ENCODE measurements at places on chromosomes 1 and 21. TPM values are rescaled to one million over a fixed set of nuclear protein-coding genes. Genes with fewer than 3 reads are reported as not detected.

GRCh38 chr1:5238351-5239130 is 584.1 kb downstream of the AJAP1 start:
- H3K4me3 ChIP-seq = no peak overlapping the region
- no peaks in the 10 kb centered on the region for H3K36me3 ChIP-seq
- no peaks in the 10 kb centered on the region for H3K4me1 ChIP-seq

Gene FOXJ3
- total RNA-seq = 44.9 TPM

- H3K27me3 ChIP-seq = no peaks in the 10 kb centered on the region
- no peaks in the 10 kb centered on the region for H3K4me1 ChIP-seq
- DNase-seq = no peak
- no peak overlapping the region for H3K27ac ChIP-seq
These were observed 37.6 kb downstream of the C1orf87 start for GRCh38 chr1:60035921-60036320.

Gene LEPROT
- 67.8 TPM for total RNA-seq

- H3K4me3 ChIP-seq = no peak overlapping the region
- no peaks in the 10 kb centered on the region for H3K4me1 ChIP-seq
- no peaks in the 10 kb centered on the region for H3K36me3 ChIP-seq
- no peak for DNase-seq
- H3K27me3 ChIP-seq = no peaks in the 10 kb centered on the region
- no peak overlapping the region for H3K27ac ChIP-seq
These were observed 39.7 kb downstream of the F13B start for GRCh38 chr1:197027359-197027758.

- no peak overlapping the region for H3K27ac ChIP-seq
- no peaks in the 10 kb centered on the region for H3K27me3 ChIP-seq
- H3K4me1 ChIP-seq = no peaks in the 10 kb centered on the region
- DNase-seq = no peak
These were observed 50.3 kb downstream of the MCOLN2 start for GRCh38 chr1:84946631-84947030.

DNA sequence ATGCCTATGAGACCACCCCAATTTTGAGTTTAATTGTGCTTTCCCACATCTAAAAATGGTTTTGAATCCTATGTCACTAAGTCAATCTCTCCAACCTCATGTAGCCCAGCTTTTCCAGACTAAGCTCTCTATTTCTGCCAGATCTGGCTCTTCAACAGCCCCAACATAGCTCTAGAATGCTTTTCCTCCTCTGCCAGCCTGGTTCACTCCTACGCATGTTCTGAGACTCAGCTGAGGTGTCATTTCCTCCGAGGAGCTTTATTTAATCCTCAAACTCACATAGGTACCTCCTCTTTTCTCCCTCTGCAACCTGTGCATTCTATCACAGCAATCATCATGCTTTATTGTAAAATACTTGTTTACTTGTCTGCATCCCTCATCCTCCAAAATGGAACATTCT is 517.8 kb upstream of the BEND5 start:
- no peaks in the 10 kb centered on the region for H3K27me3 ChIP-seq
- H3K27ac ChIP-seq = no peak overlapping the region
- H3K36me3 ChIP-seq = no peaks in the 10 kb centered on the region

- no peak overlapping the region for H3K4me3 ChIP-seq
- H3K27ac ChIP-seq = no peak overlapping the region
- no peak for DNase-seq
- no peaks in the 10 kb centered on the region for H3K27me3 ChIP-seq
- H3K4me1 ChIP-seq = no peaks in the 10 kb centered on the region
These were observed 1.5 kb downstream of the F13B start for GRCh38 chr1:197065559-197065958.

- H3K36me3 ChIP-seq = no peaks in the 10 kb centered on the region
These were observed 125.2 kb downstream of the SYF2 start for GRCh38 chr1:25106976-25107642.

Gene CRB1
- total RNA-seq = 0.36 TPM

DNA sequence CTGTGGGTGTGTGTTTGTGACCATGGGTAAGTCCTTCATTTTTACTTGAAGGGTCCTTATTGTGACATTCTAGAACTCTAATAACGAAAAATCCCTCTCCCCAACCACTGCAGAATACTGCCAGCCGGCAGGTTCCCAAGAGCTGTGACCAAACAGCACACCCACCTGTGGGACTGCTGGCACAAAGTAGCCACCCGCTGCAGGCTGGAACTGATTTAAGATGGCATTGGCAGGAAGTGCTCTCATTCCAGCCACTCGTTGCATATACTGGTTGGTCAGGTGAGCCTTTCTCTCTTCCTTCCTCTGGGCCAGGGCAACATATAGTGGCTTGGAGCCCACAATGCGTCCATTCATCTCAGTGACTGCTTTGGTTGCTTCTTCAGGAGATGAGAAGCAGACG is 11.6 kb downstream of the PABPC4 start:
- H3K27ac ChIP-seq = no peak overlapping the region
- no peaks in the 10 kb centered on the region for H3K27me3 ChIP-seq
- H3K4me3 ChIP-seq = no peak overlapping the region
- DNase-seq = no peak

DNA sequence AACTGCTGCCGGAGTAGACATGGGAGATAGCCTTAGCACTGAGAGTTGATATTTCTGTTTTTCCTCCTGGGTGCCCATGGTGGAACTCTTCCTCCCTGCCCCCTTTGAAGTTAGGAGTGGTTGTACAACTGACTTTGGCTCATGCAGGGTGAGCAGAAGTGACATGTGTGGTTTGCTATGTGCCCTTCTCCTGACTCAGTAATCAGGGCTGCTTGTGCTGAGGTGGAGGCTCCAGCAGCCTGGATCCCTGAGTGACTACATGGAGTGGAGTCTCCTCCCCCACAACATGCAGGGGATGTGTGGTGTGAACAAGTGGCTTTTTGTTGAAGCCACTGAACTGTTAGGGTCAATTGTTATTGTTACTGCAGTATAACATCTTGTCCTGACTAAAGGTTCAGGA is 261.6 kb downstream of the CAMTA1 start:
- no peak for DNase-seq
- H3K4me3 ChIP-seq = no peak overlapping the region
- H3K27ac ChIP-seq = no peak overlapping the region
- H3K27me3 ChIP-seq = peaks cover 4% of the 10 kb centered on the region
- H3K36me3 ChIP-seq = no peaks in the 10 kb centered on the region

Gene ACTA1
- not detected for total RNA-seq

GRCh38 chr1:92929461-92929860 is 31.8 kb downstream of the DIPK1A start:
- H3K36me3 ChIP-seq = no peaks in the 10 kb centered on the region
- H3K4me3 ChIP-seq = no peak overlapping the region
- H3K27me3 ChIP-seq = no peaks in the 10 kb centered on the region
- H3K27ac ChIP-seq = no peak overlapping the region
- no peaks in the 10 kb centered on the region for H3K4me1 ChIP-seq
- DNase-seq = no peak

GRCh38 chr1:203186446-203187303 is at the start of gene CHI3L1:
TSS of gene CHI3L1 (minus strand) at chr1:203186704. CDS start at chr1:203186623, 81 bp downstream.
- no peaks in the 10 kb centered on the region for H3K36me3 ChIP-seq
- H3K27ac ChIP-seq = no peak within 1 kb of the TSS
- no peaks in the 10 kb centered on the region for H3K27me3 ChIP-seq
- H3K4me3 ChIP-seq = no peak within 1 kb of the TSS
- DNase-seq = peak; percentile 64

Gene PACC1
- 6.9 TPM for total RNA-seq

GRCh38 chr21:41250519-41250918 is 66.1 kb upstream of the FAM3B start:
- H3K36me3 ChIP-seq = peaks cover 93% of the 10 kb centered on the region
- H3K4me3 ChIP-seq = no peak overlapping the region
- H3K27ac ChIP-seq = no peak overlapping the region
- no peaks in the 10 kb centered on the region for H3K4me1 ChIP-seq
- H3K27me3 ChIP-seq = no peaks in the 10 kb centered on the region

DNA sequence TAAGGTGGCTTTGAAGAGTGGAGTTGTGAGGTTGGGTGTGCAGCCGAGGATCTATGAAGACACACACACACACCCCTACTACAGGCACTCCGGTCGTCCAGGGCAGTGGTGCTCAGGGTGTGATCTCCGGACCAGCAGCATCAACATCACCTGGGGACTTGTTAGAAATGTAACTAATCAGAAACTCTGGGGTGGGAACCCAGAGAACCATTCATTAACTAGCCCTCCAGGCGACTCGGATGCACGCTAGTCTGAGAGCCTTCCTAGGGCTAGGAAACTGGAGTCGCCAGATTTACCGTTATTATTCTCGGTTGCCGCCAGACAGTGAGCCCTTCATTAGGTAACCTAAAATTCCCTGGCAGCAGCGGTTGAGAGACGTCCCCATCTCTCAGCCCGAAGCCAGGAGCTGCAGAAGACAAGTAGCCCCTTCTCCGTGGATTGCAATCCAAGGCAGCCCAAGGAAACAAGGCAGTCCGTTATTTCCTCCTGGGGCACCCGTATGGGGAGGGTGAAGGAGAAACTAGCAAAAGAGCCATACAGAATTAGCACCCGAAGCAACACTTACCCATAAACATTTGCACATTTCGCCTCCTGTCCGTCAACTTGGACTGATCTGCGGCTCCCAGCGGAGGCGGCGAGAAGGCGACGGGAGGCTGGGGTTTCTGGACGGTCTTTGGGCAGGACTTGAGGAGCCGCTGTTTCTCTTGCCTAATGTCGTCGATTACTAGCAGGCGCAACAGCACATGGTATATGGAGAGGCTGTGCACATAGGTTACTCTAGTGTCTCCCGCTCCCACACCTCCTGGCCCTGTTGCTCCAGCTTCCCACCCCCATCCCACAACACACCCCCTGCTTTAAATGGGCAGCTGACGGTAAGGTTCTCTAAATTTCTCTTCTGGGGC is 2.9 kb upstream of the CCN1 start:
- peaks cover 37% of the 10 kb centered on the region for H3K4me1 ChIP-seq
- peak; percentile 77 for DNase-seq

- H3K36me3 ChIP-seq = no peaks in the 10 kb centered on the region
- no peak overlapping the region for H3K4me3 ChIP-seq
- no peak for DNase-seq
- peaks cover 45% of the 10 kb centered on the region for H3K27me3 ChIP-seq
- H3K4me1 ChIP-seq = peaks cover 36% of the 10 kb centered on the region
- H3K27ac ChIP-seq = no peak overlapping the region
These were observed 9.2 kb downstream of the NR5A2 start for GRCh38 chr1:200036619-200037270.

DNA sequence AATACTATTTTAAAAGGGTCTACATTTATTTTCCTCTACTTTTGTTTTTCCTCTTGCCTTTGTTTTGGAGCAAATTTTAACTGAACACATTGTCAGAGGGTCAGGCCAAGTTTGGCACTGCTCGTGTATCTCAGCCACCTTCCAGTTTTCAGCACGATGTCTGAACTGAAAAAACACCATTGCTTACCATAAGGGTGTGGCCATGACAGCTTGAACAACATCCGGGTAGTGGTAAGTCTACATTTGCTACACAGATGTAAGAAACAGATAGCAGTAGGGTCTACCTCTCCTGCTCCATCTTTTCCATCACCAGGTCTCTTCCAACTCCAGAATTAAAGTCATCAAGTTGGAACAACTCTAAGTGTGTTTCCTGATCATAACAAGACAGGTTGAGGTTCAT is 4.2 kb downstream of the HIVEP3 start:
- DNase-seq = no peak
- no peaks in the 10 kb centered on the region for H3K36me3 ChIP-seq
- no peak overlapping the region for H3K27ac ChIP-seq
- H3K27me3 ChIP-seq = no peaks in the 10 kb centered on the region

- no peaks in the 10 kb centered on the region for H3K4me1 ChIP-seq
- no peaks in the 10 kb centered on the region for H3K27me3 ChIP-seq
- no peaks in the 10 kb centered on the region for H3K36me3 ChIP-seq
- no peak for DNase-seq
- H3K4me3 ChIP-seq = no peak overlapping the region
- no peak overlapping the region for H3K27ac ChIP-seq
These were observed 169.0 kb downstream of the LBR start for GRCh38 chr1:225258811-225259210.

Gene LCE3D
- not detected for total RNA-seq

- no peak overlapping the region for H3K27ac ChIP-seq
- no peaks in the 10 kb centered on the region for H3K4me1 ChIP-seq
- no peak overlapping the region for H3K4me3 ChIP-seq
These were observed 62.8 kb upstream of the BCL9 start for GRCh38 chr1:147478521-147478920.
